Activated CD4-positive, alpha-beta T cell treated with anti-CD3 and anti-CD28 coated beads, Interleukin-2, amount 50 U/mL, for 4 hours (primary cell): ENCODE measurements at places on chromosomes 12 and 14.

- DNase-seq = no peak
Observed at GRCh38 chr12:2997989-2998670, 38.9 kb downstream of the TEAD4 start.

GRCh38 chr12:90023207-90023900, 314.7 kb upstream of the ATP2B1 start:
- DNase-seq = no peak

GRCh38 chr12:132591107-132591935, 19.1 kb downstream of the LRCOL1 start:
- no peak for DNase-seq

GRCh38 chr12:69540987-69541386, 44.3 kb upstream of the CCT2 start:
- no peak for DNase-seq

DNA sequence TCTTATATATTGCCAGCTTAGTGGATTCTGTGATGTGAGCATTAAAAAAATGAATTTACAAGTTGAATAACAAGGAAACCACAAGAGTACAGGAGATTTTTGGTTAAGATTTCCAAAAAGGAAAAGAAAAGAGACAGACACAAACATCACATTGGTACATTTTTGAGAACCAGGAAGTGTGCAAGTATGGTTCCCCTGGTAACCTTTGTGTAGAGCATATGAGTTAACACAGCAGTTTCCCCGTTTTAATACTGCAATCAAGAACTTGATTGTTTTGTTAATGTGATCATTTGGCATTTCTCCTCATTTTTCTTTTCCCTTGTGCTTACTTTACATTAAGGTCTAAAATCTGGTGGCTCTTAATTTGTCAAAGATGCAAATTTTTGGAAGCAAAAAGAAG, 490.4 kb upstream of the ATP2B1 start:
- no peak for DNase-seq

DNA sequence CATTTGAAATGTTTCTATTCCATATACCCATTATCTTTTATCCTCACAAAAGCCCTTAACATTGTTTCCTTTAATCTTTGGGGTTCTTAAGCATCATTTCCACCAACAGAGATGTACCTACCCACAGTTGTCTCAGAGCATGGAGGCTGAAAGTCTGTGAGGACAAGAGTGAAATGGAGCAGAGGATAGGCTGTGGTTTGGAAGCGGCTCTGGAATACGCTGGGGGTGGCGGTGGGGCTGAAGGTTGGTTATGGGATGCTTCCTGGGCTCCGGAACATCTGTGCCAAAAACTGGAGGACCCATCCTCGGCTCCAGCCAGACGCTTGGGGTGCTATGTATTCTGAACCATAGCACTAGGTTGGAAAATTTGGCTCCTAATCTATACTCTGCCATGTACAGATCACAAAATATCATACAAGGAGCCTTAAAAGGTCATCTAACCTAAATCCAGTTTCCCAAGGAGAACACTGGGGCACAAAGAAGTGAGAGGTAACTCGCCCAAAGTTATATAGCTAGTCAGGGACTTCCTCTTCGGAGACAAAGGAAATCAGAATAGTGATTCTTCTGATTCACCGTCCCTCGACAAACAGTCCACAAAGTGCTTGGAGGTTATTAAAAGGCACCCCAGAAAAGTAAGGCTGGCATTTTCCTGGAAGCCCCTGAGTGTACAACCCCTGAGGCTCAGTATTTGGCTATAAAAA, 2.5 kb downstream of the PPP1R3E start:
- DNase-seq = no peak

DNA sequence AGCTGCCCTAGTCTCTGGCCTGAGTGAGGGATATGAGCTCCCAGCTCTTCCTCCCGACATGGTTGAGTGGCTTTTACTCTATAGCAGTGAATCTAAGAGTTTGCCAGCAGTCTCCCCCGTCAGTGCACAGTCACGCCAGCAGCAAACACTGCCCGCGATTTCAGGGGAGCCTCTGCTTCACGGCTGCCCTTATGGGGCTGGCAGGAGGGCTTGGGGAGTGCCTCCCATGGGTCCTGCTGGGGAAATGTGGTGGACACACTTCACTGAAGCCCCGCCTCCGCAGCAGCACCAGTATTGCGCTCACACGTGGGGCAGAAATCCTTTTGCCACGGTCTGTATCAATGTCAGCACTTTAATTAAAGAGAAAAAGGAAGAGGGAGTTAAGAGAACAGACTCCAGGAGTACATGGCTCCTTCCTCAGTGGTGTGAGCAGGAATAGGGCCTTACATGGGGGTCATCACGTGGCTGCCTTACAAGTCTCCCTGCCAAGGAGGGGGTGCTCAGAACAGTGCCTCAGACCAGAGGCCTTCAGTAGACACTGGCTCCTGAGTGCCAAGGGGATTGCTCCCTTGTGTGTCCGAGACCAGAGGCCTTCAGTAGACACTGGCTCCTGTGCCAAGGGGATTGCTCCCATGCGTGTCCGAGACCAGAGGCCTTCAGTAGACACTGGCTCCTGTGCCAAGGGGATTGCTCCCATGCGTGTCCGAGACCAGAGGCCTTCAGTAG, 55.7 kb downstream of the SFSWAP start:
- no peak for DNase-seq

GRCh38 chr14:77275041-77275580, 4.1 kb upstream of the NGB start:
- no peak for DNase-seq

DNA sequence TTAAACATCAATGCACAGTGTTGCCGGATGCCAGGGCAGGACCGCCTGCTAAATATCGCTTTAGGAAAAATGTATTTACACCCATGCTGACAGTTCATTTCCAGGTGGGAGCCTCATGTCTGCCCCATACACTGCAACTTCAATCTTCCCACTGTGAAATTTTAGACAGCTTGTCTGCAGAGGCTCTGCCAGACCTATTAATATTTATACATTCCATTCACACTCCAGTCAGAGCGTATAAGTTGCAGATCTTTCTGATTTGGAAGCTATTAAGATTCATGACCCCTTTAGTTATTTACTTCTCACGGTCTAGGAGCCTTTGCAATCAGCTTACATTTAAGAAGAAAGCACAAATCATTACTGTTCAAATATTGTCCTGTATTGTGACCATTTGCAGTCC, 357.4 kb downstream of the ATP23 start:
- no peak for DNase-seq

- no peak for DNase-seq
Observed at GRCh38 chr14:72892103-72892878, 1.6 kb downstream of the DPF3 start.

DNA sequence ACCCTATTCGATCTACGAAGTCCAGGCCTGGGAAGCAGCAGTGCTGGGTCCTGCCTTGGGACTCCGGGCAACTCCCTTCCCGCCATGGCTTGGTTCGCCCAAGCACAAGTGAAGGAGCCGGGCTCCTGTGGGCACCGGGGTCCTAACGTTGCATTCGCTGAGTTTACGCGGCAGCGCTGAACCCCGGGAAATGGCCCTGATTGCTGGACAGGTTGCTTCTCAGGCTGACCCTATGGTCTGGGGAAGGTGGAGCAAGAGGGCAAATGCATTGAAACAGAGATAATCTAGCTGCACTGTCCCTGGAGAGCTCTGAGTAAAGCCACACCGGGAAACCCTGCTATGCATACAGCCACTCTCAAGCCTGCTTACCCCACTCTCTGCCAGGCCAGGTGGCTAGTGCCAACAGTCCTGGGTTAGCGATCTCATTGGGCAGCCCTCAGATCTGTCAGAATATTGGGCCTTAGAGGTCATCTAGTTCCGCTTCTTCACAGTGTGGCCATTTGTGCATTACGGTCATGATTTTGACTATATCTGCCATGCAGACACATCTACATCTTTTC, 11.3 kb downstream of the SYNE3 start:
- no peak for DNase-seq

- no peak for DNase-seq
Observed at GRCh38 chr12:7265251-7265650, 38.6 kb upstream of the ACSM4 start.

GRCh38 chr12:2124466-2125023, 71.8 kb downstream of the CACNA1C start:
- DNase-seq = no peak

DNA sequence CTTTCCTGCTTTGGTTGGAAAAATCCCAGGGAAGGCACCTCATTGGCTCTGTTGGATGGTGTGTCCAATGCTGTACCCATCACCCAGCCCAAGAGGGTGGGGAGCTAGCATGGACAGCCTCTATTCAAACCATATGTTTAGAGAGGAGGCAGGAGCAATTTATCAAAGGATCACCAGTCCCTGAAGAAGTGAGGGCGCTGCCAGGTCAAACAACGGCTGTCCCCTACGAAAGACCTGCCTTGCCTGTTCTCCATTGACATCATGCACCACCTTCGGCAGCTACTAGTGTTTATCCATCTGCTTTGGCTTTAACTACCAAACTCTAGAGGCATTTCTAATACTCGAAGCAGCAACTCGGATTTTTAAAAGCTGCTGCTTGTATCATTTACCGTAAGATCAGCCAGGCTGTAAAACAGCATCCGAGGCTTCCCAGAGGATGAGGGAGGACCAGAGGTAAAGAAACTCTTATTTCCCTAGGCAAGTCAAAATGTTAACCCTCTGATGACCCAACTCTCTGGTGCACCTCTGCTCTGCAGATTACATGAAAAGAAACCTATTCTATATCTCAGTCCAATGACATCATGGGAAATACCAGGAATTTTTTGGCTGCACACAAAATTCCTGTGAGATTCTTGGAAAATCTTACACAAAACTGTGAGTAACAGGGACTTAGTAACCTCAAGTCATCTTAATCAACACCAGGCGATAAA, 720.9 kb upstream of the TBX3 start:
- DNase-seq = no peak

- no peak for DNase-seq
Observed at GRCh38 chr12:15627995-15628945, 160.9 kb downstream of the EPS8 start.

DNA sequence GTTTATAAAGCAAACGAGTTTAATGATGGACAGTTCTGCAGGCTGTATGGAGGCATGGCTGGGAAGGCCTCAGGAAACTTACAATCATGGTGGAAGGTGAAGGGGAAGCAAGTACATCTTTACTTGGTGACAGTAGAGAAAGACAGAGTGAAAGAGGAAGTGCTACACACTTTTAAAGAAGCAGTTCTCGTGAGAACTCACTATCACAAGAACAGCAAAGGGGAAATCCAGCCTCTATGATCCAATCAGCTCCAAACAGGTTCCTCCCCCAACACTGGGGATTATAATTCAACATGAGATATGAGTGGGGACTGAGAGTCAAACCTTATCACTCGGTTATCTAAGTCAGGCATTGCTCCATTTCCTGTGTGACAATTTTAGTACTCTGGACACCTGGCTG, 189.9 kb upstream of the CNTN1 start:
- DNase-seq = no peak

DNA sequence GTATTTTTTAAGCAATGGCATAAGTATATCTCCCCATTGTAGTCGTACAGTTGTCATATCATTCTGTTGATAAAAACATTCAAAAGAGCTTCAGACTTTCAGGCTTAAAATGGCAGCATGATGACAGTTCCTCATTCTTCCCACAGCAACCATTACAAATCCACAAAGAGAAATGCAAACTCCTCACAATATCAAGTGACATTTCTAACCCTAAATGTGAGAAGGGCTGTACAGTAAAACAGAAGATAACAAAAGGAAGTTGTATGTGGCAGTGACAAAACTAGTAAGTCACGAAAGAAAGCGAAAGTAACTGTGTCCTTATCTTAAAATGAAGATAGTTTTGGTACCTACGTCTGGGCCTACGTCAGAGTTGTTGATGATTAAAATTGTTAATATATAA, 46.7 kb downstream of the GXYLT1 start:
- DNase-seq = no peak

DNA sequence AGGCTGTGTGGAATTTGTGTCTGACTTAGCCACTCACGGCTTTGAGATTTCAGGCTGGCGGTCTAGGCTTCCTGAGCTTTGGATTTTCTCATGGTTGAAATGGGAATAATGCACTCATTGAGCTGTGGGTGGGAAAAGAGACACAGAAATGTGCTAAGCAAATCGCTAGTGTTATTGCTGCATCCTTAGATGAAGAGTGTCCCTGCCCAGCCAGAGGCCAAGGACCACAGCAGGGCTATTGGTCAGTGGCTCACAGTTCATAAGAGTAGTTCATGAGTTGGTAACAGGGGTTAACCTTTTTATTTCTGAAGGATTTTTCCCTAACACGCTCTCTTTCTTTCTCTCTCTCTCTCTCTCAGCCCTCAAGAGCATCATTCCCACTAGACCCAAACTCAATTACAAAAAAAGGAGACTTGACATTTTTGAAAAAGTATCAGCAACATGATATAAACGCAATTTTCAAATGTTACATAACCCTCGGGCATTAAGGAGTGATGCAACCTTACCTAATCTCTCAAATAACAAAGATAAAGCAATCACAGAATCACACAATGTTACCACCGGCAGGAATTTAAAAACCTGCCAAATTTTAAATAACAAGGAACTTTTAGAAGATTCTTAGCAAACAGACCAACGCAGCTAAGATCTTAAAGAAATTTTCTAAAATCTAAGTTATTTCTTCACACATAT, 36.7 kb upstream of the RMST start:
- no peak for DNase-seq

- no peak for DNase-seq
Observed at GRCh38 chr12:112163471-112163991, 38.2 kb downstream of the TRAFD1 start.

- no peak for DNase-seq
Observed at GRCh38 chr14:68842298-68842697, 49.4 kb upstream of the ZFP36L1 start.

- DNase-seq = no peak
Observed at GRCh38 chr12:22172501-22172900, 126.5 kb downstream of the CMAS start.

- no peak for DNase-seq
Observed at GRCh38 chr14:38554026-38554425, 298.1 kb upstream of the CLEC14A start.

DNA sequence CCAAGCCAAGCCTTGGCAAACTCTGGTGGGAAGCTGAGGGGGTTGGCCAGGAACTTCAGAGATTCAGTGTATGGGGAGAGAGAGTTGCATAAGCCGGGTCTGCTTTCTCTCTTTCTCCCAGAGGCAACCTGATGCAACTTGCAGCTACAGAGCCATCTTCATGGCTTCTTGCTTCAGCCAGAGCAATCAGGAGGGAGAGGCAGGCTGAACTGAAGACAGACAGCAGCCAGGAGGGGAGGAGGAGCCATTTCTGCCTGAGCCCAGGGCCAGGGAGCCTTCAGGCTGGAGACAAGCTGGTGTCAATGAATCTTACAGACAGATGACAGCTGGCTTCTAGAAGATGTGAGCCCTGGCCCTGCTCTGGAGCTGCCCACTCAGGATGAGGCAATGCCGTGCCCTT, 18.7 kb downstream of the NPC2 start:
- DNase-seq = no peak

- DNase-seq = no peak
Observed at GRCh38 chr14:64789696-64790095, 85.5 kb downstream of the PLEKHG3 start.

DNA sequence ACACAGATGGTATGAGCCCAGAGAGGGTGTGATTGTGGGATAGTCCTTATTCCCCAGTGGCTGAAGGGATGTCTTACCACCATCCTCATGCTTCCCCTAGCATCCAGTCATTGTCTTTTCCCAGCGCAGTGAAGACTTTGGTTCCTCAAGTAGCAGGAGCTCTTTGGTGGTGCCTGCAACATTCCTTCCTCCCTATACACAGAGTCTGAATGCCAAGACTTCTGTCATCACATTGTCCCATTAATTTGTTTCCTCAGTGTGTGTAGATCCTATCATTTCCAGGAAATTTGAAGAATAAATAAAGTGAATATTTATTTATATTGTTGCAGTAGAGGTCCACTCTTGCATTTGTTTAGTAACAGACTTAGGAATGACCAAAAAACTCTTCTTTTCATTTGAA, 147.2 kb downstream of the DACT1 start:
- DNase-seq = no peak
